GM04504 (cell line): ENCODE measurements at places on chromosomes 6 and 20.
A peak's percentile ranks its signal among the peaks of the same experiment; 100 is the strongest.

GRCh38 chr20:2353231-2353630 is 27.5 kb upstream of the TGM6 start:
- DNase-seq, result no peak

- DNase-seq, result no peak
Observed at GRCh38 chr20:50550531-50550930, 40.3 kb downstream of the PTPN1 start.

DNA sequence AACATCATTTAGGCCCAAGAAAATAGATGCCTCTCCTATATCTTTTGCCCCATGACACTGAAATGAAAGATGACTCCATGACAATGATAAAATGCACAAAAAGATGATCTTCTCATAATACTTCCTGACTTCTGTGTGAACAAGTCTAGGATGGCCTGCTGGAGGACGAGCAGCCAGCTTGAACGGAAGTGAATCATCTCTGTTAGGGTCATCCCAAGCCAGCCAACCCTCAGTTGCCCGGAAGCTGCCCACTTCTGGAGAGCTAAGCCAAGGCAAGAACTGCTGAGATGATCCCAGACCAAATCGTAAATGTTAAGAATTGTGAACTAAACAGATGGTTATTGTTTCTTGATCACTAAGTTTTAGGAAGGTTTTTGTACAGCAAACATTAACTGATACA is 249.7 kb upstream of the HS3ST5 start:
- no peak for DNase-seq

DNA sequence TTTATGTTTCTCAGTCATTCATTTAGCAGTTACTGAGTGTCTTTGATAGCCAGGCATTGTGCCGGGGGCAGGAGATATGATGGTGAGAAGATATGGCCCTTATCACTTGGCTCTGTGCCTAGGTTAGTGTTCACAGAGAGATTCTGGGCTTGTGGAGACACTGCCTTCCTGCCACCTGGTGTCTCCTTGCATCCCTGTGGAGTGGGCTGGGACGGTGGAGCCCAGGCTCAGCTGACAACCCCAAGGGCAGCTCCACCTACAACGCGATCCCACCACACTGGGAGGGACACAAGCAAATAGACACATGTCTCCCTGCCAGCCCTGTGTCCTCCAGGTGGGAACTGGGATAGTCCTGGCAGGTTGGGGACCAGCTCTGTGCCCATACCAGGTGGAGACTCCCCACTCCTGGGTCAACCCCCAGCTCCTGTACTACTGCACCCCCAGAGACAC is 30.3 kb upstream of the VEGFA start:
- DNase-seq, result no peak

GRCh38 chr6:5751525-5752390 is 255.0 kb downstream of the NRN1 start:
- DNase-seq, result no peak

DNA sequence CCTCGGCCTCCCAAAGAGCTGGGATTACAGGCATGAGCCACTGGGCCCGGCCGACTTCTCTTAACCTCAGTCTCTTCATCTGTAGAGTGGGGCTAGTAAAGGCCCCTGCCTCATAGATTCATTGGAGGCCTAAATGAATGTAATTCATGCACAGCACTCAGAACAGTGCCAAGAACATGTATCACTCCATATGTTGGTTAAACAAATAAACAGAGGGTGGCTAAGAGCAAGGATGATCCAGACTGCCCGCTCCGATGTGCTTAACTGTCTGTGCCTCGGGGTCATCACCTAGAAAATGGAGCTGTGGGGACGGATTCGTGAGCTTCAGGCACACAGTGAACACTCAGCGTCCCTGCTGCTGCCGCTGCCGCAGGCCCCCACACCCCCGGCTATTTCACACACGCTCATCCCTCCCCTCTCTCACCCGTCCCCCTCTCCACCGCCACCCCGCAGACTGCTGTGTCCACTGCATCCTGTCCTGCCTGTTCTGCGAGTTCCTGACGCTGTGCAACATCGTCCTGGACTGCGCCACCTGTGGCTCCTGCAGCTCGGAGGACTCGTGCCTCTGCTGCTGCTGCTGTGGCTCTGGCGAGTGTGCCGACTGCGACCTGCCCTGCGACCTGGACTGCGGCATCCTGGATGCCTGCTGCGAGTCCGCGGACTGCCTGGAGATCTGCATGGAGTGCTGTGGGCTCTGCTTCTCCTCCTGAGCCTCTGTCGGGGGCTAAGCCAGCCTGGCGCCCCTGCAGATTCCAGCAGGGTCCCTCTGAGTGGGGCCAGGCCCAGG is 14.8 kb downstream of the MDFI start:
- DNase-seq, result no peak

GRCh38 chr20:3209946-3210317 is 634 bp downstream of the ITPA start:
- DNase-seq, result no peak

DNA sequence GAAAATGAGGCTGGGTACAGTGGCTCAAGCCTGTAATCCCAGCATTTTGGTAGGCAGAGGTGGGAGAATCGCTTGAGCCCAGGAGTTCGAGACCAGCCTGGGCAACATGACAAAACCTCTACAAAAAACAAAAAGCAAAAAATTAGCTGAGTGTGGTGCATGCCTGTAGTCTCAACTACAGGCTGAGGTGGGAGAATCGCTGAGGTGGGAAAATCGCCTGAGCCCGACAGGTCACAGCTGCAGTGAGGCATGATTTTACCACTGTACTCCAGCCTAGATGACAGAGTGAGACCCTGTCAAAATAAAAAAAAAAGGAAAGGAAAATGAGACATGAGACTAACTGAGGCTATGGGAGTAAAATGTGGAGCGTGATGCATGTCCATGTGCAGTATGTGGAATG is 88.0 kb upstream of the CD83 start:
- no peak for DNase-seq

DNA sequence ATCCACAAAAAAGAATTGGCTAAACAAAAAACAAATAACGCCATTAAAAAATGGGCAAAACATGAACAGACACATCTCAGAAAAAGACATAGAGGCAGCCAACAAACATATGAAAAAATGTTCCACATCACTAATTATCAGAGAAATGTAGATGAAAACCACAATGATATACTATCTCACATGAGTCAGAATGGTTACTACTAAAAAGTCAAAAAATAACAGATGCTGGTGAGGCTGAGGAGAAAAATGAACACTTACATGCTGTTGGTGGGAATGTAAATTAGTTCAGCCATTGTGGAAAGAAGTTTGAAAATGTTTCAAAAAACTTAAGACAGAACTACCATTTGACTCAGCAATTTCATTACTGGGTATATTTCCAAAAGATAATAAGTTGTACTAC is 430.1 kb upstream of the JAG1 start:
- no peak for DNase-seq

GRCh38 chr6:14472986-14473337 is 355.4 kb downstream of the CD83 start:
- peak; percentile 24 for DNase-seq

- DNase-seq, result no peak
Observed at GRCh38 chr20:47230811-47231256, 125.7 kb downstream of the ZMYND8 start.

DNA sequence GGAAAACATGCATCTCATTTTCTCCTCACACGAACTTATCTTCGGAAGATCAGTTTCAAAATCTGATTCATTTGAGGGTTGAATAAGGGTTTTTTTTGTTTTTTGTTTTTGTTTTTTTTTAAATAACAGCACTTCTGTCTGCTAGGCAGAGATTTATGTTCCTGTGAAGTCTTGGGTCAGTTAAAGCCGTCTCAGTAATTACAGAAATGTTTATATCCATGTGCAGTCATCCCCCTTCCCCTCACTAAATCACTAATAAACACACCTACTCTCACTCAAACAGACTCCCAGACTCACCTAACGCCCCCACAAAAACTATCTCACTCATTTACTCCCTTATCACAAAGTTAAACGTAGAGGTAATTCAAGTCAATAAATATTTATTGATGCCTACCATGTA is 214.2 kb upstream of the SUPT3H start:
- DNase-seq, result no peak

- DNase-seq, result peak; percentile 30
Observed at GRCh38 chr6:146028252-146028795, 538 bp upstream of the GRM1 start.

GRCh38 chr6:47069156-47069555 is 27.0 kb upstream of the ADGRF1 start:
- DNase-seq, result no peak

- DNase-seq, result no peak
Observed at GRCh38 chr6:7236306-7237209, 76.4 kb downstream of the SSR1 start.

DNA sequence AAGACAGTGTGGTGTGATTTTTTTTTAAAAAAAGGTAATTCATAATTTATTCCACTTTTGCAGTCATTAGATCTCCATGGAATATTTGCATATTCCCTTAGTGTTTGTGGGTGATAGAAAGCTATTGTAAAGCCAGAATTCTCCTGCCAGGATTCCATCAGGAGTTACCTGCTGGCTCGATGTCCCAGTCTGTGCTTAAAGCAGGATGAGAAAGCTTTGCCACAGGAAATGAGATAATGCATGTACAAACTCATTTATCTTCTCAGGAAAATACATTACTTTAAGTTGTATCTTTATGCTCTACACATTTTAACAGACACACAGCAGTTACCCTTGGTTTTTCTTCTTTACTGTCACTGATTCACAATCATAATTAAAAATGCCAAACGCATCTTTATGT is 553.0 kb downstream of the CD109 start:
- no peak for DNase-seq

GRCh38 chr6:141677598-141678211 is 455.0 kb upstream of the GJE1 start:
- no peak for DNase-seq

- no peak for DNase-seq
Observed at GRCh38 chr6:128512296-128512695, 8.1 kb downstream of the PTPRK start.

DNA sequence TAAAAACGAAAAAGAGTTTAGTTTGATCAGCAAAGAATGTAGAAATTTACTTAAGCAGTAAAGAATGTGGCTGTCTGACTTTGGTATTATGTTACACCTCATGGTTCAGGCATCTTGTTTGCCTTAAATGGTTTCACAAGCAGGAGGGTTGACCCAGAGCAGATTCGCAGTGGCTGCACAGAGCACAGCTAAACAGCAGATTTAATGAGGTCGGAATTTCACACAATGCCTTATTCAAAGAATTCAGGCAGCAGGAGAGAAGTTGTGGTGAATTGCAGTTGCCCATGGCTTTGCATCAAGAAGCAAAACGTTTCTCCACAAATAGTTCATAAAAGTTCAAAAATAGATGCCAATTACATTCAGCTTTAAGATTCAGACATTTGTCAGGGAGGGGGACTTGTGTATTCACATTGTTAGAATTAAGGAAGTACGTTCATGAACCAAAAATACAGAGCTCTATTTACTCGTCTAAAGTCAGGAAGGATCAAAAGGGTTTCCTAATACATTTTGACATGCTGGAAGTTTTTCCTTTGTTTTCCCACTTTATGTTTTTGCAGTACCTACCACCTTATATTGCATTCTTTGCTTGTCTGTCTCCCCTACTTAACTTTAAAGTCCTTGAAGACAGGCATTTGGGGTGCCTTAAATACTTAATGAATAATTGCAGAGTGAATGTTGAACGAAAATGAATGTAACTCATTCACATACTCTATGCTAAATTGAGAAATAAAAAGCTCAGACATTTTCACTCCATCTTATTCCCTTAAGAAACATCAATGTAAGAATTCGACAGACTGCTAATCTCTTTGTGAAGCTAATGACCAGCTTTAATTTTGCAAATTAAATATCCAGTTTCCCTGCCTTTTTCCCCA is 1163.6 kb upstream of the CITED2 start:
- DNase-seq, result peak; percentile 98

DNA sequence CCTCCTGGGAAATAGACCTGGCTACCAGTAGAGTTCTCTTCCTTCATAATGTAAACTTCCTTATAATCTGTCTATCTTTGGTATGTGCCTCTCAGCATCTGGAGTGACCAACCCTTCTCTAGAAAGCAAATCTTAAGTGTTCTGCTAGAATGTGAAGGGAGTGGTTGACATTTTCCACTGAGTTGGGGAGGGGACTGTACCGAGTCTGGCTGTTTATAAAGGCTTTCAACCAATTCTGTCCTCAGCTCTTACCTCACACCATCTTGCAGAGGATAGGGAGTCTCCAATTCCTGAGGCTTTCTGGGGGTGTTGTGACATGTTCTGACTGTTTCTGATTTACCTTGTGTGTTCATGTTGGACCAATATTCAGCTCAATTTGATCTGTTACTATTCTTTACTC is 39.6 kb downstream of the FAM217A start:
- DNase-seq, result no peak

DNA sequence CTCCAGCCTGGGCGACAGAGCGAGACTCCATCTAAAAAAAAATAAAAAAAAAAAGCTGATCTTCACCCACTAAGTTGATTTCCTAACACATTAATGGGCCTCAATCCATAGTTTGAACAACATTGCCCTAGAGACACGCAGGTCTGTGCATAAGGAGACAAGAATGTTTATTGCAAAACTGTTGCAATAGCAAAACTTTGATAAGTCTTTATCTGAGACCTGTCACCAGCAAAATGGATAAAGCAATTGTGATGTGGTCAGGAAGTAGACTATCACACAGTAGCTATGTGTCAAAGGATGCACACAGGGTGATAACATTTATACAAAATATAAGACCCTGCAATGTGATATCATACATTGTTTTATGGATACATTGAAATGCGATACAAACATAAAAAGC is 4.2 kb upstream of the ITPR3 start:
- DNase-seq, result no peak

- no peak for DNase-seq
Observed at GRCh38 chr6:99297415-99297814, 52.1 kb downstream of the FAXC start.

DNA sequence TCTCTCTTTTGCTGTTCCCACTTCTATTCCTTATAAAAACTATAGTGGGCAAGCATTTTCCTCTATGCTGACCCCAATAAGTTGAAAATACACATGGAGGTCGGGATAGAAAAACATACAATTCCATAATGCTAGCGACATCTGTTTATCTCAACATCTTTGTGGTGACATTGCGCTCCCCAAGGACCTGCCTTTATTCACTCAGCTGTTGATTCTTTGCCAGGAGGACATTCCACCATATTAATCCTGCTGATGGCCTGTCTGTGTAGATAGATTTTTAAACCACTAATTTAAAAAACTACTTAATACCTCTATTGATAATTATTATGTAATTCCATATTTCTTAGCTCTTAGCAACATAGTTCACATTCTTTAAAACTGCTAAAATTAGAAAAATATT is 555.3 kb upstream of the MAP3K7 start:
- DNase-seq, result no peak

GRCh38 chr20:8903655-8904605 is 165.0 kb upstream of the PLCB4 start:
- no peak for DNase-seq

DNA sequence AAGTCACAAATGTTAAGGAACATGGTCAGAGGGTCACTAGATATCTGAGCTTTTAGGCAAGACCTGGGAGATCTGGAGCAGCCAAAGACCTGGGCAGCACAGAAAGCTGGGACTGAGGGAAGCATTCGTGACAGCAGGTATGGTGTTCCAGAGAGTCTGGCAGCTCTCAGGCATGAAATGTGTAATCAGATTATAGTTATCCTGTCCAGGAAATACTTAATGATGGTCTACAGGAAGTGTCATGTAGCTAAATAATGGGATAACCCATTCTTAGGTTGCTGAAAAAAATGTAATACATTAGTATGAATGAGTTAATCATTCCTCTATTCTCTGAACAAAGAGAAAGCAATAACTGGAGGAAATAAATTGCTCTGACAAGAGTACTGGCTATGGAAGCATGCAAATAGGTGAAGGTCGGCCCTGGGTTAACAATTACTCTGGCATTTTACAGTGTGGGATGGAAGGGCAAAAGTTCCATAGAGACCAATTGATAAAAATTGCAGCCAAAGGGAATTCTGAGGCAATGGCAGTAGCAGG is 740.5 kb downstream of the CBLN4 start:
- no peak for DNase-seq

GRCh38 chr20:44805335-44805978 is 4.9 kb downstream of the RIMS4 start:
- no peak for DNase-seq
